ENCODE measurements at places on chromosomes 2 and 18.

- no peak for DNase-seq
Observed at GRCh38 chr18:45049578-45050319, 369.1 kb downstream of the SETBP1 start.

DNA sequence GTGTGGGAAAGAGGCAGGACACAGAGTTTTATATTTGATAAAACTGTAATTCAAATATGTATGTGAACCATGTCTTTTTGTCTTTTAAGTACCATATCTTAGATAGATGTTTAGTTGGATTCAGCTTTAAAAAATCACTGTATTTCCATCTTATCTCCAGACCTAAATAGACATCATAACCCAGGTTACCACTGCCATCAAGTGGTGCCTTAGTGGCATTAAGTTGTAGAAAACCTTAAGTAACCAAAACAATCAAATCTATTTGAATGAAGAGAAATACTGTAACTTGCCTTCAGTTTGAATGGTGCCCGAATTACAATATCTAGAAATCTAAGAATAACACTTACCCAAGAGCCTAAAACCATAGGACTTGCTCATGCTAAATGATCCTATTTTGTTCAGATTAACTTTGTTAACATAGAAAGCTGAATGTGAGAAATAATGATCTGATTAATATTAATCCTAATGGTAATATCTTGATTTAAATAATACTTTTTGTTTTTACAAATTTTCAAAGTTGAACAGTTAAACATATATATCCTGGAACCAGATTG, 92.5 kb upstream of the MAP2 start:
- no peak for DNase-seq

GRCh38 chr18:12031846-12032245, 50.5 kb downstream of the IMPA2 start:
- no peak for DNase-seq

DNA sequence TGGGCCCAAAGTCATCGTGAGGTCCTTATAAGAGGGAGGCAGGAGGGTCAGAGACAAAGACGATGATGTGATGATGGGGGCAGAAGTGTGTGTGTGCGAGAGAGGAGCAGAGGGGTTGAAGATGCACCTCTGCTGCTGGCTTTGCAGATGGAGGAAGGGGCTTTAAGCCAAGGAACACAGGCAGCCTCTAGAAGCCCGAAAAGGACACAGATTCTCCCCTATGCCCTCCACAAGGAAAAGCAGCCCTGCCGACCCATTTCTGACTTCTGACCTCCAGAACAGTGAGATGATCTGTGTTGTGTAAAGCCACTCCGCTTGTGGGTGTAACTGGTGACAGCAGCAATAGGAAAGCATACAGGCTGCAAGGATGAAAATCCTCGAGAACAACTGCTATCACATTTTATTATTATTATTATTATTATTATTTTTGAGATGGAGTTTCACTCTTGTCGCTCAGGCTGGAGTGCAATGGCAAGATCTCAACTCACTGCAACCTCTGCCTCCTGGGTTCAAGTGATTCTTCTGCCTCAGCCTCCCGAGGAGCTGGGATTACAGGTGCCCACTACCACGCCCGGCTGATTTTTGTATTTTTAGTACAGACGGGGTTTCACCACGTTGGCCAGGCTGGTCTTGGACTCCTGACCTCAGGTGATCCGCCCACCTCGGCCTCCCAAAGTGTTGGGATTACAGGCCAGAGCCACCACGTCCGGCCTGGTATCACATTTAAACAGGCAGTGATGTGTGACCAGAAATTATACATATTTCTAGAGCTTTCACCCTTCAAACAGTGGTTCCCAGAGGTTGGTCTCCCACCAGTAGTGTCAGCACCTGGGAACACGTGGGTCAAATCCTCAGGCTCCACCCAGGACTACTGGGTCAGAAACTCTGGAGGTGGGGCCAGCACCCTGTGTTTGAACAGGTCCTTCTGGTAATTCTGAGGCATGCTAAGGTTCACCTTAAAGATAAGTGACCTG, 170.5 kb downstream of the TGIF1 start:
- no peak for DNase-seq

DNA sequence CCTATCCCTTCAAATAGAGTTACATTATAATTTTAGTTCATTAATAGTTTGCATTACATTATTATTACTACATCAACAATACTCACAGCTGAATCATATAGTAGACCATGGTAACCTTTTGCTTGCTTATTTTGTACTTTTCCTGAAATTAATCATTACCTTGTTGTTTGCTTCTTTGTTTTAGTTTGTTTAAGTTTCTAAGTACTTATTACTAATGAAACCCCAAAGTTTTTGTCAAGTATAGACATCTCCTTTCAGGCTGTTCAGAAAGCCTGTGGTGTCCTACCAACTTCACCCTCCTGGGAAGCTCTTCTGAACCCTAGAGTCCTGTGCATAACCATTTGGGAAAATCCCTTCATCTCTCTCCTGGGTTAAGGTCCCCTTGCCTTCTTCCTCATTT, 43.5 kb upstream of the LAPTM4A start:
- DNase-seq = no peak

DNA sequence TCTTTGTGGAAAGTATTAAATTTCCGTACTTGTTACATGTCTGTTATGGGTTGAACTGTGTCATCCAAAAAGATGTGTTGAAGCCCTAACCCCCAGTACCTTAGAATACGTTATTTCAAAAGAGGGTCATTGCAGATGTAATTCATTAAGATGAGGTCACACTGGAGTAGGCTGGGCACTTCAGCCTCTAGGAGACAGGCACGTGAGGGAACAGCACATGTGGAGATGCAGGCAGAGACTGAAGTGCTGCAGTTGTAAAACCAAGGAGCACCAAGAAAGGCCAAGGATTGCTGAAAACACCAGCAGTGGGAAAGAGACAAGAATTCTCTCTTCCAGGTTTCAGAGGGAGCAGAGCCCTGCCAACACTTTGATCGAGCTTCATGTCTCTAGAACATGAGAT, 4.6 kb upstream of the RHBDD1 start:
- DNase-seq = no peak
